ENCODE measurements at places on chromosomes 4 and X.

GRCh38 chrX:68654693-68655092, 7.2 kb downstream of the STARD8 start:
- DNase-seq: no peak

- peak; percentile 33 for DNase-seq
Measured at GRCh38 chr4:110618581-110619462, 4.1 kb downstream of the PITX2 start.

GRCh38 chr4:83054928-83055327, 19.9 kb downstream of the COPS4 start:
- peak; percentile 21 for DNase-seq

DNA sequence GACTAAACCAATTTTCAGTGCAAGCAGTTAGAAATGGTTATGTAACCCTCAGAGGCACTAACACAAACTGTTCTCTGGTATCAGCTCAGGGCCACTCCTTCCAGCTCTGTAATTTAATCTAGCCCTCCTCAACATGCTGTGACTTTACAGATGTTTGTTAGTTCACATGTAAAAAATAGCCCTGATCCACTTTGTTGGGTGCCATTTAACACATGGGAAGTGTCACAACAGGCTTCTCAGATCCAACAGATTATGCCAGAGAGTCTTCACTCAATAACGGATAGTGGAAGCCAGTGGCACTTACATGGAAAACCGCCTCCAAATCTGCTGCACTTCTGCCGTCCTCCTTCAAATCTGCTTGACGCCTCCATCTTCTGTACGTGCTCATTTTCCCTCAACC, 51.6 kb downstream of the ATP8A1 start:
- no peak for DNase-seq

GRCh38 chr4:121270389-121270788, 106.3 kb upstream of the TNIP3 start:
- no peak for DNase-seq

GRCh38 chr4:173475751-173476150, 54.3 kb downstream of the HAND2 start:
- no peak for DNase-seq

GRCh38 chr4:87811977-87812376, 12.6 kb downstream of the IBSP start:
- DNase-seq: no peak

- no peak for DNase-seq
Measured at GRCh38 chrX:1416327-1416784, 24.4 kb upstream of the SLC25A6 start.

GRCh38 chr4:182823576-182823975, 93.6 kb downstream of the DCTD start:
- DNase-seq: peak; percentile 60

- no peak for DNase-seq
Measured at GRCh38 chr4:72348701-72349100, 220.3 kb downstream of the ADAMTS3 start.

- no peak for DNase-seq
Measured at GRCh38 chr4:109930464-109930863, 17.8 kb downstream of the EGF start.

GRCh38 chr4:2256781-2257191, 5.1 kb downstream of the MXD4 start:
- no peak for DNase-seq

GRCh38 chr4:152265149-152265621, 270.7 kb downstream of the FBXW7 start:
- no peak for DNase-seq

DNA sequence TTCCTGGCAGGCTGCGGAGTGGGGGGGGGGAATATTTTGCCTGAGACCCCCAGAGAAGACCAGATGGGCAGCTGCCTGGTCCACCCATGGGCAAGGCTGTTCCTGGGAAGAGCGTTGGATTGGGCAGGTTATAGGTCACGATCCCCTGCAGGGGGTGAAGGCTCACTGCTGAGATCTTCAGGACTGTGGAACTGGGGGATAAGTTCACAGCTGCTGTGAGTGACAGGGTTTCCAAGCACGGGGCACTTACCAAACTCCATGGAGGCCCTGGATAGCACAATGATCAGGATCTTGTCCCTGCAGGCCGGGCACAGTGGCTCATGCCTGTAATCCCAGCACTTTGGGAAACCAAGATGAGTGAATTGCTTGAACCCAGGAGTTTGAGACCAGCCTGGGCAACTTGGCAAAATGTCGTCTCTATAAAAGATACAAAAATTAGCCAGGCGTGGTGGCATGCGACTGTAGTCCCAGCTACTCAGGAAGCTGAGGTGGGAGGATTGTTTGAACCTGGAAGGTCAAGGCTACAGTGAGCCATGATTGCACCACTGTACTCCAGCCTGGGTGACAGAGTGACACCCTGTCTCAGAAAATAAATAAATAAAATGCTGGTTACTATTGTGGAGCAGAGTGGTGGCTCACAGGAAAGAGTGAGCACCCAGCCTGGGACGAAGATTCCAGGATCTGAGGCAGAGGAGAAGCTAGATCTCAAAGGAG, 68.0 kb upstream of the HELT start:
- DNase-seq: no peak

DNA sequence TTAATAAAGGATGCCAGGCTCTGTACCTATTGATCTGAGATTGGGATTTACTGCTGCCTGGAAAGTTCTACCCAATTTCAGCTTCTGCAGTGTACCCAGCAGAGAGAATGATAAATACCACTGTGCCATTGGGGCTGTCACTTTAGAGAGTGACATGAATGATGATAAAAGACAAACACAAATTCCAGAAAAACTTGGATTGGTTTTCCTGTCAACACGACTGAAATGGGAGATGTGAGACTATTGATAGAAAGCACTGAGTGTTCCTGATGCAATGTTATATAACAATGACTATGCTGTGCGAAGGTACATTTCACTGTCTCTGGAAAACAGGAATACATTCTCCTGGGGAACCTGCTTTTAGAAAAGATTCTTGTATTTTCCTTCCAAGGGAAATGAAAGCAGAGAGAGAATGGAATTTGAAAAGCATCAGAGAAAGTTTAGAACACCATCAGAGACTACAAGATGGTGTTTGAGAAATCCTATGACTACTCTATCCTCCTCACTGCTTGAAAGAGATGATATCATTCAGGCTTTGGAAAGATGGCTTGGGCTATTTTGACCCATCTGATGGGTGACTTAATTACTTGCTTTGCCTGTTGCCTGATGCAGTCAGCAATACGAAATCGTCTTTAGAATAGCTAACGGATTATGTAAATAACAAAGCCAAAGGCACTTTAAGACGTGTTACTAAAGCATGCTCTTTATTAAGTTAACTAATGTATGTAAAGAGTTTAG, 49.7 kb downstream of the MID1IP1 start:
- no peak for DNase-seq

DNA sequence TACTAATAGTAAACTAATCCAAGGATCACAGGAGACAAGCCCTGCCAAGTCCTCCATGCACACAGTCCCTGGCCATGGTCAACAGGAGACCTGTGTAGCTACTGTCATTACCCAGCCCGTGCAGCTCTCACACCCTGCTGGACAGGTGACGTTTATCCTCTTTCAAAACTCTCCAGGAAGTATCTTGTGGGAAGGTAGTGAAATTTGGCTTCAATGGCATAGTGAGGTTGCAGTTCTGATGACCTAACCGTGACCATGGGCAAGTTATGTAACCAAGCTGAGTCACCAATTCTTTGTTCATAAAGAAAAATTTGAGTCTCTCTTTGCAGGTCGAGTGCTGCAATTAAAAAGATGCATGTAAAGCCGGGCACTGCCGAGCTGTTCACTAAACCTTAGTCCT, 11.3 kb upstream of the SLC2A9 start:
- no peak for DNase-seq

DNA sequence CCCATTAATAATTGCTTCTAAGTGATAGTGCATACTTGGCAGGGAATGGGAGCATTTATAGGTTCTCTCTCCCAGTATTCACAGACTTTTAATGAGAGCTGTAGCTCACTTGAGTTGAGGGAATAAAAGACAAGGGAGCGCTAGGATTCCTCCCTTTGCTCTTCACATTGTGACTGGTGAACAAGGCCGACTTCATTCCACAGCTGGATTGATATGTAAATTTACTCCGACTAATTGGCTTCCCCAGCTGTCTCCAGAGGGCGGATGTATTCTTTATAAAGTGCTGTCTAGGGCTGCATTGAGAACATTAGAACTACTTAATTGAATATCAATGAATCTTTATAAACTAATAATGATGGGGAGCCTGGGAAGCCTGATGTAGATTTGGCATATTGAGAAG, 63.4 kb downstream of the GPR50 start:
- DNase-seq: no peak

DNA sequence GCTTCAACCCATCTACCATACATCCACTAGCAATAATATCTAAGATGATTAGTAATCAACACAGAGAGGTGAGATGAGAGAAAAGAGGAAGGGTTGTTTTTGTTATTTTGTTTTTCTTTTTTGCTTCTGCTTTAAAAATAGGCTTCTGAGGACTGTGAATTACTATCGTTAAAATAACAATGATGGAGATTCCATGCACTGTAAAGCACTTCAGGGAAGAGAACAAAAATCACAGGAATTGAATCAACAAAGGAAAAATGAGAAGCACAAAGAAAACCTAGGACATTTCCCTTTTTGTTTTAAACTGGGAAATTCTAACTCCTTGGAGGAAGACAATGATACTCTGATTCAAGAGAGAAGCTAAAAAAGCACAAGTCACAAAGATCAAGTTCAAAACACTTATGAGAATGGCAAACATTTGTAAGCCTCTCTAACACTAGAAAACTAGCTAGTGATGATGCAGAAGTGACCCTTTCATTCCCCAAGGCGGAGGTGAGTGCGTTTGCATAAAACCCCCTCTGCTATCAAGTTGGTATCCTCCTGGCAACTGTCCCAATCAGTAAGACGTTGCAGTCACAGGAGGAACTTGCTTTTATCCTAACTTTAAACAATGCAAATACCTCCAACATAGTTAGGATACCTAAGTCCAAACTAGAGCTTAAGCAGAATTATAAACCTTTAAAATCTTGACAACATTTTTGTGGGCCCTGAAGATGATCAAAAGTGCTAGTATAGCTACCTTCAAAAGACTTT, 308.5 kb downstream of the CAMK2D start:
- DNase-seq: no peak

DNA sequence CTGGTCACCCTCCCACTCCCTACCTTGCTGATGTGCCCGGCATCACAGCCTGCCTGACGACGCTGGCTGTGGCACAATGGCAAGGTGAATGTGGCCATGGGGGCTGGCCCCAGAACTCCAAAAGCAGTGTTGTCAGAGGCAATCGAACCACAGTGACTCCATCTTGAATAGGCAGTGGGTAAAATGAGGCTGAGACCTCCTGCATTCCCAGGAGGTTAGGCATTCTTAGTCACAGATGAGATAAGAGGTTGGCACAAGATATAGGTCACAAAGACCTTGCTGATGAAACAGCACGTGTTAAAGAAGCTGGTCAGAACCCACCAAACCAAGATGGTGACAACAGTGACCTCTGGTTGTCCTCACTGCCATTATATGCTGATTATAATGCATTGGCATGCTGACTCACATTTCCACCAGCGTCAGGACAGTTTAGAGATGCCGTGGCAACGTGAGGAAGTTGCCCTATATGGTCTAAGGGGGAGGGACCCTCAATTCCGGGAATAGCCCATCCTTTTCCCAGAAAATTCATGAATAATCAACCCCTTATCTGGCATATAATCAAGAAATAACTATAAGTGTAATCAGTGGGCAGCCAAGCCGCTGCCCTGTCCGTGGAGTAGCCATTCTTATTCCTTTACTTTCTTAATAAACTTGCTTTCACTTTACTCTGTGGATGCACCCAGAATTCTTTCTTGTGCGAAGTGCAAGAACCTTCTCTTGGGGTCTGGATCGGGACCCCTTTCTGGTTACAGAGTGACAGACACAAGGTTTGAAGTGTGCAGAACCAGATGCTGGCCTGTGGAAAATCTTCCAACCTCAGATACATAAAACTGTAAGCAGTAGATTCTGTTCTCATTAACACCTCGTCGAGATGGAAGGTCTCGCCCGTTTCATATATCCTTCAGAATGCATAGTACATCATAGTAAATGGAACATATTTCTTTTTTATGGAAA, 26.8 kb upstream of the CLDN24 start:
- DNase-seq: no peak

DNA sequence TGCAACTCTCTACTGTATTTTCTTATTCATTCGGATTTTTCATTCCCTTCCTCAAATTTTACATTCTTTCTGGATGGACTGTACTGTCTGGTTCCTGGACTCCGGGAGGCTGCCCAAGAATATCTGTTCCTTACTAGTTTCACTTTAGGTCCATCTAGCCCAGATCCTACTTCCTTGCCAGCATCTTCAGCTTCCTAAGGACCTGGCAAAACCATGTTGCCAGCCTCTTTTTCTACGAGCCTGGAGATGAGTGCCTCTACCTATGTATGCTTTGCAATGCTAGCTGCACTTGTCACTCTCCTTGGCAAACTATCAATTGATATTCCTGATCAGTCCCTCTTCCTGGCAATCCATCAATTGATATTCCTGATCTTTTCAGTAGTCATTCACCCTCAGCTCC, 5.6 kb upstream of the LNX1 start:
- no peak for DNase-seq

DNA sequence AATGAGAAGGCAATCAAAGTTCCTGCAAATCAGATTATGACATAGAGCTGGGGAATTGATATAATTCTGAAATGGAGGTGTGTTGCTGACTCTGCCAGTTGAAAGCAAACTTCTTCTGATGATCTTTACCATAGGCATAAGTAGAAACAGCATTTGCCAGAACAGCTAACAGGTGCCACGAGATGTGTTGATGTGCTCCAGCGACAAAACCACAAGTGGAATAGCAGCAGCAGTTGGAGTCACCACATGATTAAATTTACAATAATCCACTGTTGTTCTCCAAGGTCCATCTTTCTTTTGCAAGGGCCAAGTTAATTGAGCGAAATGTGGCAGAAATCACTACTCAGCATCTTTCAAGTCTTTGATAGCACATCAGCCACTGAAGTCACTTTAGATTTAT, 3.7 kb upstream of the OSTC start:
- DNase-seq: no peak

- DNase-seq: no peak
Measured at GRCh38 chr4:101183666-101184373, 163.5 kb downstream of the PPP3CA start.

DNA sequence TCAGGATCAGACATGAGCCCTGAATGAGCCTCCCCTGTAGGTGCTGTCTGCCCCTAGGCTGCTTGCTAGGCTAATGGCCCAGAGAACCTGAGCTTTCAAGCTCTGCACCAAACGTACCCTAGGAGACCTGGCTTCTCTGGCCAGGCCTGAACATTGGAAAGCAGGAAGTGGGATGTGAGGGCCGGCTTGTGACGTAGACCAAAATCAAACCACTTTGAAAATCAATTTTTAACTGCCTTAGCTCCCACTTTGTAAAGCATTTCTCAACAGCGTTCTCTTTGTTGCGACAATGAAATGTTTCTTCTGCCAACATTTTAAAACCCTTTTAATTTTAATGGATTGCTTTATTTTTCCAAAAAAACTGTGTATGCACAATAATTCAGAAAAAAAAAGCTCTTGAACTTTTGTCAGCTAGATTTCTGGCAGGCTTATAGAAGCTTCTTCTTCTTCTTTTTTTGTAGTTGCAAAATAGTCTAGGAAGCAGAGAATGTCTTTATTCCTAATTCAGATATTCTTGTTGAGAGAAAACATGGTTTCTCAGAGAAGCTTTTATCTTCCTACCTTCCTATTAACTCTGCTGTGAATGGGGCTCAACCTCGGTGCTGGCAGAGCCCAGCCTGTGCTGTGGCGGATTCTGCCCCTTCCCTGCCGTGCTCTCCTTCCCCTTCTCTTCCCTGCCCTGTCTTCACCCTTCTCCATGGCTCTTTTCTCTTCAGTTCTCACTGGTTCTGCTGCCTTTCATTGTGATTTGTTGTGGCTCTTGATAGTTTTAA, 145.2 kb upstream of the SFRP2 start:
- no peak for DNase-seq

GRCh38 chrX:112834031-112834845, 6.4 kb downstream of the AMOT start:
- no peak for DNase-seq
